ENCODE measurements at places on chromosomes 7 and 10. TPM values are rescaled to one million over a fixed set of nuclear protein-coding genes. Genes with fewer than 3 reads are reported as not detected.

DNA sequence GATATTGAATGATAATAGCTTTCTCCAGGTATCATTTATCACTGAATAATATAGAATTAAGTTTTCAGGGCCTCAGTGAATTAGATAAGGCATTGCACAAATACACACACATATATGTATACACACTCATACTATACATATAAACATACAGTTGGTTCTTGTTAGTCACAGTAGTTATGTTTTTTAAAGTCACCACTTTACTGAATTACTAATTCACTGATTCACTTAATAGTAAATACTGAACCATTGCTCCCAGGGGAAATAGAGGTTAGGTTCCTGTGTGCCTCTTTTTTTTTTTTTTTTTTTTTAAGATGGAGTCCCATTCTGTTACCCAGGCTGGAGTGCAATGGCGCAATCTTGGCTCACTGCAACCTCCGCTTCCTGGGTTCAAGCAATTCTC, 33.6 kb downstream of the PRR15 start:
- H3K4me1 ChIP-seq = no peaks in the 10 kb centered on the region
- peaks cover 5% of the 10 kb centered on the region for H3K27me3 ChIP-seq
- H3K36me3 ChIP-seq = no peaks in the 10 kb centered on the region
- H3K4me3 ChIP-seq = no peak overlapping the region
- no peak for DNase-seq
- no peak overlapping the region for H3K27ac ChIP-seq

- no peak for DNase-seq
- no peak overlapping the region for H3K4me3 ChIP-seq
- peaks cover 5% of the 10 kb centered on the region for H3K27me3 ChIP-seq
- no peaks in the 10 kb centered on the region for H3K36me3 ChIP-seq
- no peak overlapping the region for H3K27ac ChIP-seq
- H3K4me1 ChIP-seq = peaks cover 4% of the 10 kb centered on the region
Measured at GRCh38 chr10:78190051-78190825, 156.6 kb downstream of the RPS24 start.

- DNase-seq = no peak
- H3K27me3 ChIP-seq = peaks cover 8% of the 10 kb centered on the region
- H3K4me1 ChIP-seq = peaks cover 5% of the 10 kb centered on the region
- H3K36me3 ChIP-seq = no peaks in the 10 kb centered on the region
Measured at GRCh38 chr10:484441-484924, 205.0 kb downstream of the DIP2C start.

DNA sequence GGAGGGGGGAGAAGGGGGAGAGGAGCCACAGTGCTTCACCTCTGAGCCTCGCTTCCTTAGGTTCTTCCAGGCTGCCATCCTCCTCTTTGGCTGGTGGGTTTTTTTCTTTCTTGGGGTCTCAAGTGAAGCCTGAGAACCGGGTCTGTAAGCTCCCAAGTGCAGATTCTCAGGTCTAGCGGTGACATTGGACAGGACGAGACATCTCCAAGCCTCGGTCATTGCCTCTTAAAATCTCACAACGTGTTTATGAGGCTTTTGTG, 817 bp upstream of the IL15RA start:
- no peaks in the 10 kb centered on the region for H3K27me3 ChIP-seq
- H3K4me3 ChIP-seq = peak overlapping the region; percentile 95
- H3K4me1 ChIP-seq = peaks cover 17% of the 10 kb centered on the region
- no peak for DNase-seq
- H3K36me3 ChIP-seq = no peaks in the 10 kb centered on the region

DNA sequence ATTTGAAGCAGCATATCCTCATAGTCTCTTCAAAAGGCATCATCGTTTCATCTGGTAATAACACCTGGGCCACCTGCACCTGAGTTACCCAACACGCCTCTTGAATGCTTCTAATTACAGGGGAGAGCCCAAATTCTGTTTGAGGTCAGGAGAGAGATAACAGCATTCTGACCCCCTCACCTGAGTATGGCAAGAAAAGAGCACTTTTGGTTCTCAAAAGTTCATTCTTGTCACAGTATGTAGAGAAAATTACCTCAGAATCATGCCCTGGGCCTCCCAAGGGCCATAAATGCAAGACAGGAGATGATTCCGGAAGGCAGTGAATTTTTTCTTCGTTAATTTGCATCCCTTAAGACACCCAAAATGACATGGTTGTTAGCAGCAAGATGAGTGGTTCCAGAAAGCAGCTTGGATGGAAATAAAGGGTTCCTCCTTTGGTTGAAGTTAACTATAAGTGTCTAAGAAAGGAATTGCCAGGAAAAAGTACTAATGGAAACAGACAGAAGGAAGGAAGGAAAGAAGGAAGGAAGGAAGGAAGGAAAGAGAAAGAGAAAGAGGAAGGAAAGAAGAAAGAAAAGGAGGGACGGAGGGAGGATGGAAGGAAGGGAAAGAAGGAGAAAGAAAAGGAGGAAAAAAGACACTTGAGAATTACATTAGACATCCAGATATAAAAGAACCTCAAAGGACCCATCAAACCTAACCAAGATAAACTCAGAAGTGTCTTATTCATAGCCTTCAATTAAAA, 228.4 kb upstream of the RHOBTB1 start:
- no peaks in the 10 kb centered on the region for H3K36me3 ChIP-seq
- no peaks in the 10 kb centered on the region for H3K27me3 ChIP-seq
- H3K4me1 ChIP-seq = no peaks in the 10 kb centered on the region
- DNase-seq = no peak
- no peak overlapping the region for H3K4me3 ChIP-seq

Gene FKBP6
- not detected for total RNA-seq

DNA sequence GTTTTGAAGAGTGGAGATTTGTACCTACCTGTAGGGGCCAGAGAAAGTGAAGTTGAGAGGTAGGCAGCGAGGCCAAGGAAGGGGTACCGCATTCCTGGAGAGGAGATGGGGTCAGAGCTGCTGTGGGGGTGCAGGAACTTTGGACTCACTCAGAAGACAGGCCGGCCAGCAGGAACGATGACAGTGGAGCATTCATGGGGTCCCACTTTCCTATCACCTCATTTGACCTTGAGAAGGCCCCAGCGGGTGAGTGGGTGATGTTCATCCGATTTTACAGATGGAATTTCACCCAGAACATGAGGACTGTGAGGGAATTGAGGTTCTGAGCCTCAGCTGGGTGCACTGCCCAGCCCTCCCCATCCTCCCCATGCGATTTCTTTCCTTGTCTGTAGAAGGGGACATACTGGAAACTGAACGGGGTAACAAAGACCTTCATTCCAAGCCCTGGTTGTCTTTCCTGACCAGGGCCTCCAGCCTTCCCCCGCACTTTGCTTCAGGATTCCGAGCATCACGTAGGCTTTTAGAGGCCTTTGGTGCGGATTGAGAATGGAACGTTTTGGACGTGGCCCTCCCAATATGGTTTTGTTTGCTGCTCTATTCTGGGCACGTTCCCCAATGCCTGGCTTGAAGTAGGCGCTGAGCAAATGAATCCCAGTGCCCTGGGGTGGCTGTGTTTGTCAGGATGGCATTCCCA, 87.3 kb downstream of the ADCY1 start:
- DNase-seq = no peak
- H3K27me3 ChIP-seq = peaks cover 9% of the 10 kb centered on the region
- H3K27ac ChIP-seq = no peak overlapping the region
- H3K4me1 ChIP-seq = no peaks in the 10 kb centered on the region
- no peak overlapping the region for H3K4me3 ChIP-seq
- no peaks in the 10 kb centered on the region for H3K36me3 ChIP-seq
